RPMI8226 (cell line): ENCODE measurements at places on chromosomes 11 and 22.

DNA sequence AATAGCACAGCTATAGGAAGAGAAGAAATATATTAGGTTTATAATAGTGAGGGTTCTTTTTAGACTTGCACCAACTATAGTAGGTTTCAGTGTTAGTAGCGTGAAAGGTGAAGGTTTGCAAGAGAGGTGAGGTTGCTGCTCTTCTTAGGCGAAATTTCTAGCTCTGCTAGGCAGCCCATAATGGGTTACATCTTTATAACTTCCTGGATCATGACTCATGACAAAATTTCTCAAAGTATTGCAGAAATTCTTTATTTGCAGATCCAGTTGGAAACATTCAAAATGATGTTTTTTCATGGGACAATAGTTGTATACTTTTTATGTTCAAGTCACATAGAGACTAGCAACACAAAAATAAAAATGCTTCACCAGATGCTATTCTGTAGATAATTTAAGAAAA, 260.0 kb downstream of the SOX6 start:
- no peak for DNase-seq

- DNase-seq = no peak
These were observed 78.2 kb downstream of the GGT1 start for GRCh38 chr22:24681236-24681635.

- no peak for DNase-seq
These were observed 25.5 kb downstream of the DDI1 start for GRCh38 chr11:104061853-104062521.

DNA sequence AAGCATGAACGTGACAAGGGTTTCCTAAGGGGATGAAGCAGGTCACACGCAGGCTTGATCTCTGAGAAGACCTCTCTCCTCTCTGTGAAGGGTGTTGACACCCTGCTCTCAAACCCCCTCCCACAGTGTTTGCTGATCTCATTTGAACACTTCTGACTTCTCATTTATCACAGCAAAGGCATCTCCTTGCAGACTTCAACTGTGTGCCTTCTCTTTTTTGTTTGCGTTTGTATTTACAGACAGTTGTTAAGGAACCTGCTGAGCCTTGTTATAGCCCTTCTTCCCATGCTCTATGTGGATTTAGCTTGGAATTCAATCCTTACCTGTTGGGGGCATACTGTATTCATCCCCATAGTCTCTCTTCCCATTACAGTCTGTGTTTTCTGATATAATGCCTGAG, 206.5 kb downstream of the NELL1 start:
- no peak for DNase-seq

DNA sequence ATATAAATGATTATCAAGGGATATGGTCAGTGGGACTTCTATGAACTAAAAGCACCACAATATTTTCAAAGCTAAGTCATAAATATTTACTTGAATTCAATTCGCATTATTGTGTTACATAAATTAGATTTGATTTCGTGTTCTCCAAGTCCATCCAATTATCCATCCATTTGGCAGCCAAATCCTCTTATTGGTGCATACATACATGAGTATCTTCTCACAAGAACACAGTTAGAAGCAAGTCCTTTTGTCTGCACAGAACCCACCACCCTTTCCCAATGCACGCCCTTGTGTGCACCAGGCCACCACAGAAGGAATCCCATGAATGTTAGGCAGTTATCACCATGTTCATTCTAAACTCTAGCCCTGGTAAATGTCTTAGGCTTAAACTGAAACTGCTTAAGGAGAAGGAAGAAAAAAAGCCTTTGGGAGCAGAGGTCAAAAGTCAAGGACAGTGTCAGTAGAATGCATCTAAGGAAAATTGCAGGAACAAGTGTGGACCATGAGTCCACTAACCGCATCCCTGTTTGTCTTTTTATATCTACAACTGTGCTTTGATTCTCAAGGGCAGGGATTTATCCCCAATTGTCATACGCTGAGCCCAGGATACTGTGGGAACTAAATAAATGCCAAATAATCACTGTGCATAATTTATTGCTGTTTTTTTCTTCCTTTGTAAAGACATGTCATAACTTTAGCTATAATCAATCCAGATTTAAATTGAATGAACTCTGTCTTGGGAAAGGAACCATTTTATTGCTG, 108.2 kb upstream of the DDI1 start:
- no peak for DNase-seq

DNA sequence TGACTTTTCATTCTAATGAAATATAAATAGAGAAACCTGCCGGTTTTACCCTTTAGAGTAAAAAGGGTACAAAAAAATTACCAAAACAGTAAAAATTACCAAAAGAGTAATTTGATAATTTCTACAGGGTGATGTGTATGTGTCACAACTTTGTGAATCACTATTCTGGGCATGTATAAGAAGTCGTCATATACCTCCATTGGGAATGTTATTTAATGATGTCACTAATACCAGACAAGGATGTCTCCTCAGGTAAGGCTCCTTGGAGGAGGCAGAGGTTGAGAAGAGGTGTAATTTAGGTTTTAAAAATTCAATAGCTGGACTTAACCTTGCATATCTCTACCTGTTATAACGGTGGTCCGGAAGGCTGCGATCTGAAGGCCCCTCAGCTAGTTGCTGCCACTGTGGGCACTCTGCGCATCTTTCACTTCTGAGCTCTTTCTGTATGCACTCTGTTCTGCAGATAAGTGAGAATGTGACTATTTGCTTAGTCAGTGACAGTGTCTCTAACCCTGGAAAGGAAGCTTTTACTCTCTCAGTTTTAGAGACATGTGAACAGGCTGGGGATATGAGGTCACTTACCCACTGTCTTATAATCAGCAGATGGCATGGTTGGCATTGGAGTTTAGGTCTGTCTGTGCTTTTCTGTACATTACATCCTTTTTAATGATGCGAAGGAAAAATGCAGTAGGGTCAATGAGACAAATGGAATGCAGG, 987 bp upstream of the NCR3LG1 start:
- no peak for DNase-seq

GRCh38 chr11:78795621-78796261, 221.1 kb upstream of the NARS2 start:
- DNase-seq = peak; percentile 46

GRCh38 chr11:37313266-37313665, 715.2 kb upstream of the RAG2 start:
- DNase-seq = no peak

- no peak for DNase-seq
These were observed 359.3 kb downstream of the TBC1D22A start for GRCh38 chr22:47121791-47122190.

GRCh38 chr11:46489656-46490560, 98.3 kb upstream of the CHRM4 start:
- peak; percentile 48 for DNase-seq

- DNase-seq = no peak
These were observed 22.6 kb downstream of the MRGPRD start for GRCh38 chr11:68958211-68958610.

DNA sequence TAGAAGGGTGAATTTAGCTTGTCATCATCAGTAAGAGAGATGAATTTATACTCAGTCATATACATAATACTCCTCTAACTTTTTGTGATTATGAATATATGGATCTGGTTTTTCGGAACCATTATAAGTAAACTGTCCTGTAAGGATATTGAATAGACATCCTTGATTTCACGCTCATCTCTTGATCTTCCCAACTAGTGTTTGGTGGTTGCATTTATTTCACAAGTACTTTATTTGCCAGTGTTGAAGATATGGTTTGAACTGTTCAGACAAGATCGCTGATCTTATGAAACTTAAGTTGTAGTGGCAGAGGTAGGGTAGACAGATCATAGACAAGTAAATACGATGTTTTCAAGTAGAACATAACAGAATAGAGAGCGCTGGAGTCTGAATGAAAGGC, 3.0 kb downstream of the FBXO7 start:
- DNase-seq = no peak

DNA sequence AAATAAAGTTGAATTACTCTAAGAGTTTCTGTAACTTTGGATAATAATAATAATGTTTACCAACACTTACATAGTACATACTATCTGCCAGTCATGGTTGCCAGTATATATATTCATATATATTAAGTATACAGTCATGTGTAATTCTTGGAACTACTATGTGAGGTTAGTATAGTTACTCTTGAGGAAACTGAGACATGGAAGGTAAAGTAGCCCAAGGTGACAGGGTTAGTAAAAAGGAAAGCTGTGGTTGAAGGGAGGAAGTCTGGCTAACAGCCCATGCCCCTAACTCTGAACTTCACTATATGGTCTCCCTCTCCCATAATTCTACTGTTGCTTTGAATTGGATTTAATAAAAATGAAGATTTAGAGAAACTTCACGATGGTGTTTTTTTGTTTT, 24.9 kb downstream of the FDX1 start:
- no peak for DNase-seq

DNA sequence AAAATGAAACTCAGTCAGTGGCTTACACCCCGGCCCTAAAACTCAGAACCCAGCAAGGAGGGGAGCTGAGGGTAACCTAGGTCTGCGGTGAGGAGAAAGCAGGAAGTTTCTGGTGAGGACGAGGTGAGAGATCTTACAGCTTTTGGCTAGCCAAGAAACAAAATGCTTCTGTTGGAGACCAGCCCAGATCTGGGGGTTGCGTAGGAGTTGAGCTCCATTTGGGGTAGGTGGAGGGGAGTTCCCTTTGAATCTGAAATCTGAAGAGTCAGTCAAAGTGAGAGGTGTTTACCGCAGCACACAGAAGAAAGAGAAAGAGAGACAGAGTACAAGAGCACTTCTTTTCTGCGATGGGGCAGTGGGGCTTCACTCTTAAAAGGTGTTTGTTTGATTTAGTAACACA, 29.6 kb downstream of the EHF start:
- peak; percentile 84 for DNase-seq

- peak; percentile 35 for DNase-seq
These were observed 30.7 kb downstream of the SCUBE2 start for GRCh38 chr11:9060700-9061111.

GRCh38 chr11:46601129-46601528, 7.3 kb upstream of the AMBRA1 start:
- no peak for DNase-seq

DNA sequence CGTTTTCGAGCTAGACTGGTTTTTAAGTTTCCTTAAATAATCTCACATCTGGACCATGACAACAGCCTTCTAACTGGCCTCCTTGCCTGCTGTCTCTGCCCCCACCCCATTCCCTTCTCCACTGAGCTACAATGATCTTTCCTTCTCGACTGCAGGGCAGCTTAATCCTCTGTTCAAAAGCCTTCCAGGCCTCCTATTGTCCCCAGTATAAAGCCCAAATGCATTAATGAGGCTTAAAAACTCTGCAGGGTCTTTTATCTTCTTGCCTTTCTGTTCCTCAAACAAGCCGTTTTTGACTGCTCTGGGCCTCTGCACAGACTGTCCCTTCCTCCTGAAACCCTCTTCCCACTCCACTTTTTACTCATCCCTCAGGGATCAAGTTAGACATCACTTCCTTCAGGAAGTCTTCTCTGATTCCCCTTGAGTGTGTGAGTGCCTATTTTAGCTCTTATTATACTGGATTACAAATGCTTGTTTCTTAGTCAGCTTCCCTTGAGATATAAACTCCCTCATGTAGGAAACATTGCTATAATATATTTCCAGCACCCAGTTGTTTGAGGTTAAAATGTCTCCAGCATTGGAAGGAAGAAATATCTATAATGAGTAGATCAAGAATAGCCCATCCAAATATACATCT, 23.6 kb upstream of the PAMR1 start:
- no peak for DNase-seq

GRCh38 chr11:69918938-69919650, 99.9 kb upstream of the FGF3 start:
- DNase-seq = peak; percentile 78
